ENCODE measurements at places on chromosomes 6 and 20.

- DNase-seq: no peak
Observed at GRCh38 chr6:73032586-73032985, 192.7 kb downstream of the KHDC1L start.

DNA sequence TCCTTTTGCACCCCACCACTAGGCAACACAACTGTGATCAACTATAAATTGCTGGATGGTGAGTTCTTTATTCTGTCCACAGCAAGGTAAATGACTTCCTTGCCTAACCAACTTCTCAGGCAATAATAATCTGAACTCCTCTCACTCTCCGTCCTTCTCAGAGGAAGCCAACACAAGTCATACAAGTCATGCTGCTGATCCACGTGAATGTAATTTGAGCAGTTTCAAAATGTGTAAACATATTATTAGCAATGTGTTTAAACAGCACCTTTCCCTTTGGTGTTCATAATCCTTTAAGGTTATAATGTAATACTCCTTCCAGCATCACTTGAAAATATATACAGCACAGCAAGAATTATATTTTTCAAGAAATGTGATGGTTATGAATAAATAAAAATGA is 127.9 kb downstream of the QRSL1 start:
- no peak for DNase-seq

GRCh38 chr6:158027590-158028285 is 46.1 kb downstream of the SYNJ2 start:
- no peak for DNase-seq

GRCh38 chr6:81933089-81933488 is 180.6 kb upstream of the TENT5A start:
- DNase-seq: no peak

DNA sequence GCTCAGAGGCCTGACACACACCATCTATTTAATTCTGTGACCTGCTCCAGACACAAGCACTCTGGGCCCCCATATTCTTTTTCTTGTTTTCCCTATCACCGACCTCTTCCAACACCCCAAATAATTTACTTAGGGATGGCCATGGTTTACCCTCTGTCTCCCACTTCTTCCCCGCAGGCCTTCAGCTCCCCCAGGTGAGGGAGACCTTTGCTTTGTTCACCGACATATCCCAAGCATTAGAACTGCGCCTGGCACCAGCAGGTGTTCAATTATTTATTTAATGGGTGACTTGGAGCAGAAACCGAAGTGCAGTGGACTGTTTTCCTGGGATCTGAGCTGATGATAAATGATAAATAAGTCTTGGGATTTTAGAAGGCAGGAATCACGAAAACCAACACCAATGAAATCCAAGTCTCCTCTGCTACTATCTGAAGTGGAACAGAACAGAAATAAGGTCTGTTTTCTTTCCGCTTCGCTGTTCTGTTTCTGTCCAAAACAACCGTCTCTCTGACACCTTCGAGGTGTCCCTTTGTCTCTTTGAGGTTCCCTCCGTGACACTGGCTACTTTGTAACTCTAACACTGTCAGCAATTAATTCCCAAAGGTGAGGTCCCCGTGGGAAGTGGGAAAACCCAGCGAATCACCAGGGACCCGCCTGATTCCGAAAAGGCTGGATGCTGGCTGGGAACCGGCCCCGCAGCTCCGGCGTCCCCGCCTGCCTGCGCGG is 1.1 kb upstream of the RIN2 start:
- DNase-seq: no peak
